ENCODE measurements at places on chromosomes 6 and 20.

DNA sequence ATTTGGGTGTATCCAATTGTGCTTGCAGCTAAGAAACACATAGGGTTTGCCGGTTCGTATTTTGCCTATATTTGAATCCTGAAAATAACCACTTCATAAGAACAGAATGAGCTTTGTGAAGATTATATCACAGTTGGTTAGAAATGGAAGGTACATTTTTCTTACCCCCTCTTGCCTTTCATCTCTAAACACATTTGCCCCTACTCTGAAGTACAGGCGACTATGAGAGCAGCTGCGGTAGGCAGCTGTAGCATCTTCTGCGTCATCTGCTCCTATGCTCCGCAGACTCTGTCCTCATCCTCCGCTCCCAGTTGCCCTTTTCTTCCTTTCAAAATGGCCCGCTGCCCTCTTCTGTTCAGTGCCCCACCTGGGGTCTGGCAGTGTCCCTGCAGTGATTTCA is 47.6 kb upstream of the REV3L start:
- DNase-seq = no peak

DNA sequence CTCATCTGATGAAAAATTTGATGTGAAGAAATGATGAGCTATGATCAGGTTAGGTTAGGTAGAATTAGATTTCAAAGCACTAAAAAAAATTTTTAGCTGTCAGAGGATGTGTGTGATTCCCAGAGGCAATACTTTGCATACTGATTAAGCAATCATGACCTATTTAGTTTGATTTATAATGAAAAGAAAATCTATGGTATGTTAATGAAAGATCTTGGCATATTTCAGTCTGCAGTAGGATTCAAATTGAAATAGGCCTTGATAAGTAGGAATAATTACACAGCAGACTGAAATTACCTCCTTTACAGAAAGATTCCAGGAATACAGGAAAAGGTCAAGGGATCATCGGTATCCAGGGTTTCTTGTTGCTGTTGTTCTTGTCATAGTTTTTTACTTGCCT is 69.3 kb downstream of the HDDC2 start:
- DNase-seq = no peak

DNA sequence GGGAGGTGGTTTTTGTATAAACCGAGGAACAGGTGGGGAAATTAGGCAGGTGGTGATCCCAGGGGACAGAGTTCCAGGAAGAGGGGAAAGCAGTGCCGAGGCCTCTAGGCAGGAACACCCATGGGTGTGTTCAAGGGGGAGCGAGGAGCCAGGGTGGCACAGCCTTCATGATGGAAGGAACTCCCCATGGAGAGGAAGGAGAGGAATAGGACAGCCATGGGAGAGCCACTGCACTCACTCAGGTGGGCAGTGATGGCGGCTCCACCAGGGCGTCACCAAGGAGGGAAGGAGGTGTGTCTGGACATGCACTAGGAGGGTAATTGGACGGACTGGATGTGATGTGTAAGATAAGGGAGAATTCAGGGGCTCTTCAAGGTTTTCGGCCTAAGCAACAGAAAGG is 98.2 kb downstream of the THBS2 start:
- DNase-seq = no peak

DNA sequence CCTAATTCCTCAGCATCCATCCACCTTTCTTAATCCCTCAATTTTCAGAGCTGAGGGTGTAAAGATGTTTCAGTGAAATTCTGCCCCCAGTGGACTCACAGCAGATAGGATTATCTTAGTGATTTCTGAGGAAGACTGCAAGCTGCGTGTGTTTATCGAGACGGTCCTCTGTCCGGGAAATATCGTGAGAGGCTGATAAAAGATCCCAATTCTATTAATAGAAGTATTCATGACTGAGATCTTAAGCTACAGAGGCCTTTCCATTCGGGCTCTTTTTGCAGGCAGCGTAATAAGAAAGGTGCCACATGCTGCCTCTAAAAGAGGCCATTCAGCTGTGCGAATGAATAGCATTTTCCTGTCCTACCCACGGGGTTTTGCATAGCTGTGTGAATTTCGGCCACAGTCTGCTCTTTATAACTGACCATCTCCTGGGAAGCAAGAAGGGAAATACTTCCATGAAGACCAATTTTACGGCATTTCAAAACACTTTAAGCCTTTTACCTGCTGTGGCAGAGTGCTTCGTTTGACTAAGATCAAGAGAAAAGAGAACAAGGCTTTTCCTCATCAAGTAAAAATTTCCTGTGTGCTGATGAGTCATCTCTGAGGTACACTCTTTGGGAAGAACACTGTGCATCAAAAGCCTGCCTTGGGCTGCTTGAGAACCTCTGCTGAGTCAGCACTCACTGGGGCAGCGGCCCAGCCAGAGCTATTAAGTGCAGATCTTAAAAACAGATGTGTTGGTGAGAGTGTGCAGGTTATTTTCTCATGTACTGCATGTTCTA is 208.8 kb downstream of the ARHGAP18 start:
- DNase-seq = peak; percentile 32

- DNase-seq = no peak
Measured at GRCh38 chr20:59406446-59406845, 106.0 kb downstream of the EDN3 start.

DNA sequence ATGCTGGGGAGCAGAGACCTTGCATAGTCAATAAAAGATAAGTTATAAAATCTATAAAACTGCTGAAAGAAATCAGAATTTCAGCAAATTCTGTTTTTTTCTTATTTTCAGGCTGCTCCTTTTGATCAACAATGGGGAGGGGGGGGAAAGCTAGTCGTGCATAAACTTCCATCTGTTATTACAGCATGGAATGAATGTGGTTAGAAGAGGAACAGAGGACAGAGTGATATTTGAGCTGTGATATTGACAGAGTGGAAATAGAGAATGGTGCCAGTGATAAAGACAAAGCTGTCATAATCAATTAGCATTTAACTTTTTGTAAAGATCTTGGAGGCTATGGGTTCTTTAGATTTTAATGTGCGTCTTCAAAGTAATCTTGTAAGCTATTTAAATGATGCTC is 43.4 kb upstream of the QKI start:
- DNase-seq = no peak

- DNase-seq = no peak
Measured at GRCh38 chr6:51559059-51559458, 528.4 kb downstream of the PKHD1 start.

- no peak for DNase-seq
Measured at GRCh38 chr6:16243664-16244063, 5.3 kb downstream of the GMPR start.

DNA sequence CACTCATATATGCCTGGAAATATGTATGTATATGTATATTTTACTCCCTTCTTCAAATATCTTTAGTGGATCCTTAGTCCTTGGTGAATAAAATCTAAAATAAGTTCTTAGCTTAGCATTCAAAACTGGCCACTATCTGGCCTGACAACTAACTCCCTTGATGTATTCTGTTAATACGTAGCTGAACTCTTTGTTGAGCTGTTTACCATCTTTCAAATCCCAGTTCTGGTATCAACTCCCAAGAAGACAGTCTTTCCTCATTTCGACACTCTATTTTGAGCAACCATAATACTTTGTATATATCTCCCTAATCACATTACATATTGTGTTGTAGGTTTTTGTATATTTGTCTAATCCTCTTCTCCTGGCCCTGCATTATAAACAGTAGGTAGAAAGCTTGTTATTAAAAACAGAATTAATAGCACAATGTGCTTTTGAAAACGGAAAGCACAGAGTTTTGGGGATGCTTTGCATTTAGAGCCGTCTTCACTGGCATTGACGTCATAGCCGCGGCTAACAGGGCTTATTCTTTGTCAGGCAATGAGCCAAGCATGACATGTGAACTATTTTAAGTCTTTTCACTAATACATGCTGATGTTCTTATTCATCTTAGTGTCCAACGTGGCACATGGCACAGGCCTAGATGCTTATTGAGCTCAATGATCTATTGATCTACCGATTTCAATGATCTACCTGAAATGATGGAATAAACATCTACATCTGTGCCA is 47.2 kb upstream of the CCN2 start:
- no peak for DNase-seq

GRCh38 chr6:3286641-3287171 is 28.0 kb downstream of the PSMG4 start:
- no peak for DNase-seq

GRCh38 chr6:145823328-145823944 is 8.8 kb upstream of the FBXO30 start:
- no peak for DNase-seq

GRCh38 chr6:161064915-161065314 is 73.3 kb downstream of the MAP3K4 start:
- DNase-seq = no peak

GRCh38 chr20:35742741-35743523 is 872 bp upstream of the RBM39 start:
- peak; percentile 33 for DNase-seq

DNA sequence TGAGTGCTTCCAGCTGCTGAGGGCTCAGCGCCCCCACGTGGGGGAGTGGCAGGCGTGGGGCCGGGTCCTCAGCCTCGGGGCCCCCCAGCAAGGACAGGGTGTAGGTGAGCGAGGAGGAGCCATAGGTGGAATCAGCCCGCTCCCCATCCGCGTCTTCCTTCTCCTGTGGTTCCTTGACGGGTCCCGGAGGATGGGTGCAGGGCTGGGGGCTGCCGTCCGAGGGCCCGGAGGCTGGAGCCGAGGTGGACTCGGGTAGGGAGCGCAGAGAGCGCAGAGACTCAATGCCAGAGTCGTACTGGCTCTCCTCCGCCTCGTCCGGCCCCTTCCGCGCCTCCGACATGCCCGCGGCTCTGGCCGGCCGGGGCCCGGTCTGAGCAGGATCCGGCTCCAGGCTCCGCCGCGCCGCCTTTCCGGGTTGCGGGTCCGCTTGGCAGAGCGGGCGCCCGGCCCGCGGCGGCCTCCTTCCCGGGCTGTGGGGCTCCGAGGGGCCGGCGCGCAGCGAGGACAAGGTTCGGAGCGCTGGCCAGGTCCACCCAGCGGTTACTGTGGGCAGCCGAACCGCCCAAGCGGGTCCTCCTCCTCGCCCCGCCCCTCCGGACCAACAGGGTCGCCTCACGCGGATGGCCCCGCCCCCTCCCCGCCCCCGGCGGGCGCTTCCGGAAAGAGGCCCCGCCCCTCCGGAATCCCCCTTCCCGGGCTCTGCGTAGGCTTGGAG is at the start of gene NFKBIE:
Gene NFKBIE, minus strand, starts transcription at position 545 of the 715 bp plus-strand sequence. Its CDS starts 205 bp downstream, at position 340.
- peak; percentile 84 for DNase-seq

DNA sequence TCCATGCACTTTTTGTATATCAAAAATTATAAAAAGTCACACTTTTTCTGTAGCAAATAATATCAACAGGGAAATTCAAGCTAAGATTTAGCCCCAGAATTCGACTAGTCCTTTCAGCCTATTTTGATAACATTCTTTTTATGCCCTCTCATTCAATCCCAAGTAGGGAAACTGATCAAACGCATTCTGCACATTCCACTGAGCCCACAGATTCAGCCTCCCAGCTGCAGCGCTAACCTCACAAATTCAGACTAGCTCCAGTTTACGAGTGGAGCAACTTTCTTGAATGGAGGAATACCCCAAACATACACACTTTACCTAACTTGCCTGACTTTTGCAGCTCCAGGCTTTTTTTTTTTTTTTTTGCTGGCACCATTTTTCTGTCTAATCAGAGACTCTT is 70.3 kb upstream of the HEY2 start:
- DNase-seq = no peak

- no peak for DNase-seq
Measured at GRCh38 chr6:144217264-144217663, 66.9 kb downstream of the STX11 start.

DNA sequence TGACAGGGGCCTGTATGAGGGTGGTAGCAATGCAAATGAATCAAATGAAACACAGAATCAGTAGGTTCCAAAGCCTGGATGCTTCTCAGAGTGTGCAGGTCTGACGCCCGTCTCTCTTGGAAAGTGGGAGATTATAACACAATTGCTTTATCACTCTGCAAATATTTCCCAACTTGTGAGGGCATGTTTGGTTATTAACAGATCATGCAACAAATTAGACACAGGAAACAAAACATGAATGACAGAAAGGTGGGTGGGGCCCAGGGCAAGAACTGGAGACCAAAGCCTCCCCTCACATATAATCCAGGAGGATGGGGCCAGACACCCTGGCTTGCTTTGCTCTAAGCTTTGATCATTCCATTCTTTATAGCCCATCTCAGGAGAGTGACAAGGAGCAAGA is 108.6 kb upstream of the MRPS10 start:
- no peak for DNase-seq

- DNase-seq = no peak
Measured at GRCh38 chr6:114151064-114151690, 180.2 kb upstream of the HDAC2 start.

DNA sequence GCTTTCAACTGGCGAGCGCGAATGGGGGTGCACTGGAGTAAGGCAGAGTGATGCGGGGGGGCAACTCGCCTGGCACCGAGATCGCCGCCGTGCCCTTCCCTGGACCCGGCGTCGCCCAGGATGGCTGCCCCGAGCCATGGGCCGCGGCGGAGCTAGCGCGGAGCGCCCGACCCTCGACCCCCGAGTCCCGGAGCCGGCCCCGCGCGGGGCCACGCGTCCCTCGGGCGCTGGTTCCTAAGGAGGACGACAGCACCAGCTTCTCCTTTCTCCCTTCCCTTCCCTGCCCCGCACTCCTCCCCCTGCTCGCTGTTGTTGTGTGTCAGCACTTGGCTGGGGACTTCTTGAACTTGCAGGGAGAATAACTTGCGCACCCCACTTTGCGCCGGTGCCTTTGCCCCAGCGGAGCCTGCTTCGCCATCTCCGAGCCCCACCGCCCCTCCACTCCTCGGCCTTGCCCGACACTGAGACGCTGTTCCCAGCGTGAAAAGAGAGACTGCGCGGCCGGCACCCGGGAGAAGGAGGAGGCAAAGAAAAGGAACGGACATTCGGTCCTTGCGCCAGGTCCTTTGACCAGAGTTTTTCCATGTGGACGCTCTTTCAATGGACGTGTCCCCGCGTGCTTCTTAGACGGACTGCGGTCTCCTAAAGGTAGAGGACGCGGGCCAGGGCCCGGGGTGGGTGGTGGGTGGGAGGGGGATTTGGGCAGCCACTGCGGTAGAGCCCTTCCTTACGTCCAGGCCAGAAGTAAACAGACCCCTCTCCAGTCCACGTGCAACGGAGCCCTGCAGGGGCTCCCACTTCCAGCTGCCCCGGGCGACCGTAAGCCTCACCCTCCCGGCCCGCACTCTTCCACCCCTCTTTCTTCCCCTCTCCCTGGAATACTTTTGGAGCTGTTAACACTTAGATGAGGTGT is 998 bp downstream of the BMP2 start:
- DNase-seq = peak; percentile 15

DNA sequence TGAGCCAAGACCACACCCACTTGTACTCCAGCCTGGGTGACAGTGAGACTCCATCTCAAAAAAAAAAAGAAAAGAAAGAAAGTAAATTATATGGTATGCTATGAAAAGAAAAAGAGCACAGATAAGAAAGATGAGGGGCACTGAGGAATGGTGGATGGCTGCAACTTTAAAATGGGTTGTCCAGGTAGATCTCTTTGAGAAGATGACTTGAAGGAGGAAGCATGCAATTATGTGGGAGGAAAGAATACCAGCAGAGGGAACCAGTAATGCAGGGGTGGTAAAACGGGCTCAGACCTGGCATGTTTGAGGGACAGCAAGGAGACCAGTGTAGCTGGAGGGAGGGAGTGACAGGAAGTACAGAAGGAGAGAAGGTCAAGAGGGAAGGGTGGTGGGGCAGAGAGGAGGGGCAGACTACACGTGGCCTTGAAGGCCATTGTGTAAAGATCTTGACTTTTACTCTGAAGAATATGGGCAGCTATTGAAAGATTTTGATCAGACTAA is 22.3 kb downstream of the LINC00237 start:
- DNase-seq = no peak
